ENCODE measurements at places on chromosomes 12 and 14.

DNA sequence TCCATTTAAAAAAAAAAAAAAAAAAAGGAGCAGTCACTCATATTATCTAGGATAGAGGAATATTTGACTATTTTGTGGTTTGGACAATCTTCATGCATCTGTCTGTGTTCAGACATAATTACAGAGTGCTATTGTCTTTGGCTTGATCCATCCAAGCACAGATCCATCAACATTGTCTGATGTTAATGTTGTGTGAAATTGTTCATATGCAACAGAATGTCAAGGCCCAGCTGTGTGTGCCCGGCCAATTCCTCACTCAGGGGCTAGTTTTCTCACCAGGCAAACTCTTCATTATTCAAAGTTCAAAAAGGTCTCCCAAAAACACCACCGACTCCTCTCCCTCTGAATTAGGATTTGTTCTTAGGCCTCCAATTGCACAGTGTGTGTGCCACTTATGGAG, 324.9 kb upstream of the TMTC1 start:
- no peak for DNase-seq

DNA sequence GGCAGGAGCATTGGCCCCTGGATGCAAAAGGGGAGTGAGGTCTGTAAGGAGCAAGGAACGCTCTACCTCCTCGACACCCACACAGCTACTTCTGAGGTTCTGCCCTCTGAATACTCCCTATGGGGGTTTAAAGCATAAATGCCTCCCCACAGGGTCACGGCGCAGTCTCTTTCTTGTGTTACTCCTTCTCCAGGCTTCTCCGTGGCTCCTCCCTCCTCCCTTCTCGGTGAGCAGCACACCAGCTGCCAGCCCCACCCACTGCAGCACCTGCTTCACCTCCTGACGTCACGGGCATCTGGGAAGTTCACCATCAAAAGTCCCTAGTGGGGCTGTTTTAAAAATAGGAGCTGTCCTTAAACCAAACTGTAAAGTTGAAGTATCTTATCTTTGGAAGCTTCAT, 67.3 kb downstream of the SPTB start:
- DNase-seq = no peak

DNA sequence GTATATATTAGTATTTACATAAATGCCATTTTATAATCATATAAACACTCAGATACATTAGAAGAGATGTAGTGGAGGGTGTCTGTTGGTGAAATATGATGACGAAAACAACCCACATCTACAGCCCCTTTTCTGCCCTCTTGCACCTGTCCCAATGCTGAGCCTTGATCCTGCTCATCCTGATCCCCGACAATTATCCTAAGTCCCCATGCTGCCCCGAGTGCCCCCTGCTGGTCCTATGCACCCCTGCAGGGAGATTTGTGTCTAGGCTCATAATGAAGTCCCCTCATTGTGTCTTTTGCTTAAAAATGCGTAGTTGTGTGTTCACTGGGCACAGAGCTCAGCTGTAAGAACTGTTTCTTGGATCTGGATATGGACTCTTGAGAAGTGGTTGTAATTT, 554.5 kb downstream of the TMEM121 start:
- DNase-seq = no peak

DNA sequence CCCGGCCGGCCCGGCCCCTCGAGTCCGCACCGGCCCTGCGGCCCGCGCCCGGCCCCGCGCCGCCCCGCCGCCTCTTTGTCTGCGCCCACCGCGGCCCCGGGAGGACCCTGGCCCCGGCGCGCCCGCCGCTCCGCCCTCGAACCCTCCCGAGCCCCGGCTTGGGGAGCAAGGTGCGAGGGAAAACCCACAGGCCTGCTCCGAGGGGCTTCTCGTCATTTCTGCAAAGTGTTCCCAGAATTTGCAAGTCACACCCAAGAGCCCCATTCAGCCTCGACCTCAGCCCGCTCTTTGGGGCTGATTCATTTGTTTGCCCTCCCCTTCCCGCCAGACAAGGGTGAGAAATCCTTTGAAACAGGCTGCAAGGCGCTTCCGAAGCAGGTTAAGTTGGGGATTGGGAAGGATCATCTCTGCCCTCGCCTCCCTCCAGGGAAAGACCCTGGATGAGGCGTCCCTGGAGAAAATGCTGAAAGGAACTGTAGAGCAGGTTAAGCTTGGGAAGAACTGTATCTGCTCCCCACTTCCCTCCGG, 325 bp upstream of the CLIP1 start:
- peak; percentile 50 for DNase-seq

- DNase-seq = no peak
Observed at GRCh38 chr14:48350971-48351370, 675.6 kb upstream of the MDGA2 start.

DNA sequence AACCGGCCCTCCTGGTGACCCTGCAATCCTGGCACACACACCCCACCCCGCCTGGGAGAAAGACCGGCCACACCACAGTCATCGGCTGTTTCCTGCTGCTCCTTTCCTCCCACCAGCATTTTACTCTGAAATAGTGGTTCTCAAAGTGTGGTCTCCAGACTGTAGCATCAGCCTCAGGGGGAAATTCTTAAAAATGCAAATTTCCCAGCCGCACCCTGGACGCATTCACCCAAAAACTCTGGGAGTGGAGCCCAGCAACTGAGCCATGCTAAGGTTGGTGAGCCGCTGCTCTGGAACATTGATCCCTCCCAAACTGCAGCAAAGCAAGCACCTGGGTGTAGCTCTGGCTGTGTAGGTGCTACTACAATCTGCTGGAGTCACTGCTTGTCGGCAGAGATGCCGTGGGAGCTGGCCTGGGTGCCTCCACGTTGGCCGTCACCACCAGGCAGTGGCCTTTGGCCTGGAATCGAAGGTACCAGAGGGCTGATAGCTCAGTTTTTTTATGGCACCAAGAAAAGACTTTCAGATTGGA, 38.4 kb upstream of the BCL2L14 start:
- no peak for DNase-seq

GRCh38 chr12:9668161-9669018, 1.1 kb upstream of the CLEC2D start:
- no peak for DNase-seq

DNA sequence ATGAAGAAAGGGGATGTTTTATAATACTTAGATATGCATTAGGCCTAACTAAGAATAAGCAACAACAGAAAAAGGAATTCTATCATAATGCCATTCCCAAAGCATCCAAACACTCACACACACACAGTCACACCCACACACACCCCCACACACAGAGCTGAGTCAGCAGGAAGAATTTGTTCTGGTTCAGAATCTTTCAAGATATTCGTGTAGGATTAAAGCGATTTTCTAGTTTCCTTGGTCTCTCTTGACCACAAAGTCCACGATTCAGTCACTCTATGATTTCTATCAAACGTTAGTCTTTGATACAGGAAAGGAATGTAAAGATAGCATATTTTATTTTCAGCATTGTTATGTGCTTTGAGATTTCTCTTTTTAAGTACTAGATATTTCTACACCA, 382.6 kb upstream of the DCN start:
- peak; percentile 32 for DNase-seq

DNA sequence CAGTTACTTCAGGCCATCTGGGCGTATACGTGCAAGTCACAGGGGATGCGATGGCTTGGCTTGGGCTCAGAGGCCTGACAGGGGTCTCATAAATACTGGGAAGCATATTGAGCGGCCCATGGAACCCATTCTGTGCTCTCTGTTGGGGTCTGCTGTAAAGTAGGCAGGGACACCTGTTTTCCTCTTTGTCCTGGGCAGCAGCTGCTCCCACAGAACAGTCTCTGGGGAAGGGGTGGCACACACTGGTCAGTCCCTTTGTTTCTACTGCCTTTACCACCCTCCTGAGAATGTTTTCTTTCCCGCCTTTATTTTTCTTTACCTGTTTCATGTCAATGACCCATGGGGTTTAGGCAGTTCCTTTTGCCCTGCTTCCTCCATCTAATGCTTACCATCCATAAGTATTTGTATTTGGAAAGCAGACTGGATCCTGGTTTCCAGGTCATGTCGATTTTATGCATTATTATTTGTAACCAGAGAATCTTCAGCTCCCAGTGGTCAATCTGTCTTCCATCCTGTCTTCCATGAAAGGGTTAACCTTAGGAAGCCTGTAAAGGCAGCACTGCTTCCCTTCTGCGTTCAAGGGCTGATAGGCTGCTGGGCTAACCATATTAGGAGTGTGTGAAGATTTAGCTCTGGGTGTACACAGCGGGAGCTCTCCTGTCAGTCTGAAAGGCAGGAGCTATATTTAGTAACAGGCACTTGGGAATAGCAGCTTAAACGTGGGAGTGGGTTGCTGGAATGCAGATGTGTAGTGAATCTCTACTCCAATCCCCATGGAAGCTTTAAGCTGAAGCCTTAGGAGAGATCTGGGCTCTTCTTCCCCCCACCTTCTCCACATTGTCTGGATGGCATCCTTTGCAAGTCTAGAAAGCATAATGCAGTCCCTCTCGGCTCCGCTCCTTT, 124.0 kb downstream of the DYRK2 start:
- DNase-seq = peak; percentile 65

GRCh38 chr12:101501410-101501995, 26.4 kb downstream of the SPIC start:
- DNase-seq = no peak

DNA sequence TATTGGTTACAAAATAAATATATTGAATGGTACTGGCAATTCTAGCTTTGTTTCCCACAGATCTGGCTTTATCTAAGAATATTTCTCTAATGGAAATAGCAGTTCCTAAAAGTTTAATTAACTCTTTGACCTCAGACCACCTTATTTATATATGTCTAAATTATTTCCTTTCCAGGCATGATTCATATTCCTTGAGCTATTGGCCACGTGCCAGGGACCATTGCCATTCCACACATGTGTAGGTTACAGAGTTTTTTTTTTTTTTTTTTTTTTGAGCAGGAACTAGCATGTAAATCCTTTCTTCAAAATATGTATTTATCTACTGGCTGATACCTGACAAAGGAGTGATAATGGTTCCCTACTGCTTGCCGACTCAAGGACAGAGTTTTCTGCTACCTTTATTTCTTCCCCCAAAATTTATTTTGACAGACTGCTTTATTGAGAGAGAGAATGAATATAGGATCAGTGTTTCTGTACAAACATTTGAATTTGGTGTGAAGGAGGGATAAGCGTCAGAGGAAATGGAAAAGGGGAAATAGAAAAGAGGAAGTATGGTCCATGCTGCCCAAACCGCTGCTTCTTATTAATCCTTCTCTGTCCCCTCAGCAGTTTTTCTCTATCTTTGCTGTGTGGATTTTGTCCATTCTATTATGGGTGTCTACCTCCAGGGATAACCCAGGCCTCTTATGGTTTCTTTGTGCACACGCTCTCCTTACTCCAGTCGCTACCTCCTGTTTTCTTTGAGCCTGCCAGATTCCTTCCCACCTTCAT, 36.4 kb downstream of the PDE3A start:
- DNase-seq = peak; percentile 38

DNA sequence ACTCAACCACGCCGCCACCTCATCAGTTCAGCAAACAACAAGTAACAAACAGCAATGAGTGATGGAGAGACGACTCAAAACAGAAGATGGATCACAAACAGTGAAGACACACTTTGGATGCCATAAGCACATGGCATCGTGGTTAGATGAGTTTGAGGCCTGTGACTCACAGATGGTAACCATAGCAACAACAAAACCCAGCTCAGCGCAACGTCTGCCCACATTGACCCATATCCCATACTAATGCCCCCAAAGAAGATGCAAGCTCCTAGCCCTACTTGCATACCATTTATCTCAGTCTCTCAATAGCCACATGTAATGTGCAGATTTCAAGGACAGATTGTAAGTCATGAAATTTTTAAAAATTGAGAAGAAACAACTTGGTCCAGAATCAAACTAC, 1322.3 kb upstream of the TMEM132C start:
- DNase-seq = no peak

DNA sequence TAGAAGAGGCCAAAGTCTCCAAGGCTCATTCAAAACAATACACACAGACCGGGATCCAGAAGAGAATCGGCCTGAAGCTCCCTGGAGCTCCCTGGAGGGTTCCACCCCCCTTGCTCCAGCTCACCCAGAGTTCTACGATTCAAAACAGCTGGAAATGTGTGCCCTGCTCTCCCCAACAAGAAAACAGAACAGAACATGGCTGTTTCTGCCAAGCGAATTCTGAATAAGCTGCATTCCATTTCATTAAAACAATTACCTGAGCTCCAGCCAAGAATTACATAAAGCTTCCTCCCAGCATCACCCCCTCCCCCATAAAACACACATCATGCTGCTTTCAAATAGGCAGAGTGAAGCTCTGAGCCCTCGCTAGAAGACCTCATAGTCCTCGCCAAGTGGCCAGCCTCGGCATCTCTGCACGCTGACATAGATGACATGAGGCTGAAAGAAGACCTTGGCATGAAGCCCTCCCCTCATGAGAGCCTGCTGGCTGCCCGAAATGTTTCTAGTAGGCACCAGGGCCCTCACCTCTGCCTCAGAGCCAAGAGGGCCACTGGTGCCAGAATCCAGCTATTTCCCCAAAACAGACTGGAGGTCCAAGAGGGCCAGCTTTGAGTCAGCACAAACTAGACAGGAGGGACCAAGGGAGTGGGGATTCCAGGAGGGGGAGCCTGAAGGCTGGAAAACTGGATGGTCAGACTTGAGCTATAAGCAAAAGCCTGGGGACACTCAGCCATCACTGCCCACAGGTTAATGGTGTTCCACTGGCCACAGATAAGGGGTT, 8.3 kb downstream of the PXN start:
- peak; percentile 80 for DNase-seq

GRCh38 chr14:85336817-85337216, 193.1 kb upstream of the FLRT2 start:
- no peak for DNase-seq

DNA sequence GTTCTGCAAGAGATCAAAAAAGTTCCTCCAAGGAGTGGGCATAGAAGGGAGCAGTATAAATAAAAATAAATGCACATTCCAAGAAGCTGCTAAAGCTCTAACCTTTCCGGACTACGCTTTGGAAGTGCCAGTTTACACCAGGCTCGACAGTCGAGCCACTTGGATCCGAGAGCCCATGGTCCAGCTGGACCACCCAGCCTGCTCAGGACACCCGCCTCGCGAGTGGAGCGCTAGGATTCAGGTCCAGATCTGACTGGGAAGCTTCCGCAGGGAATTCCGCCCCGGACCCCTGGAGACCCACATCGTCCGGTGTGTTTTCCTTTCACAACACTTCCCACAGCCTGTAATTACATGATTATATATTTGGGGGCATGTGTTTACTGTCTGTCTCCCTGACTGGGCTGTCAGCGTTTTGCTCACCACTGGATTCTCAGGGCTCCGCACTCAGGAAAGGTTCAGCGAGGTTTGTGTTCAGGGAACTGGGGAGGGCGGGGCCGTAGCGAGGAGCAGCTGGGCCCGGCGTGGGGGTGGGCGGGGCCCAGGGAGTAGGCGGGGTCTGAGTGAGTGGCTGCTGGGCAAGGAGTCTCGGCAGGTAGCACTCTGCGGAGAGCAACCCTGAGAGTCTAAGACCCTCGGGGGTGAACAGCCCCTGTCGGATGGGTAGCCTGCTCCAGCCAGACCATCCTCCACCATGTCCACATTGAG, 52.3 kb upstream of the TMEM263 start:
- DNase-seq = peak; percentile 46

DNA sequence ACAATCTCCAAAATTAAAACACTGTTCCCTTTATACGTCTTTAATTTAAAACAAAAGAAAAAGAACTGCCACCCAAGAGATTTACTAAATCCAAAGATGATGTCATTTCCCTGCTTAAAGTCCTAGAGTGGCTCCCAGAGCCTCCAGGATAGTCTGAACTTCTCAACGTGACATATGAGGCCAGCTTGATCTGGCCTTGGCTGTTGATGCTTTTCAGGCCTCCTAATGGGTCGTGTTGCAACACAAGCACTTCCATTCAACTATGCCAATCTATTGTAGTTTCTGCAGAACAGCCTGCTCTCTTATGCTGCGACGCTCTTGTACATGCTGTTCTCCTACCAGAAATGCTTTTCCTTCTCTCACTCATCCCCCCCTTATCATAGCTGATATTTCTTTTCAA, 35.7 kb downstream of the LGR5 start:
- DNase-seq = peak; percentile 32

- no peak for DNase-seq
Observed at GRCh38 chr14:103001651-103002396, 55.5 kb downstream of the CDC42BPB start.

Measured in HCEC 1CT (cell line).